Hematopoietic multipotent progenitor cell (in vitro differentiated cells): ENCODE measurements at places on chromosomes 13 and 19.

DNA sequence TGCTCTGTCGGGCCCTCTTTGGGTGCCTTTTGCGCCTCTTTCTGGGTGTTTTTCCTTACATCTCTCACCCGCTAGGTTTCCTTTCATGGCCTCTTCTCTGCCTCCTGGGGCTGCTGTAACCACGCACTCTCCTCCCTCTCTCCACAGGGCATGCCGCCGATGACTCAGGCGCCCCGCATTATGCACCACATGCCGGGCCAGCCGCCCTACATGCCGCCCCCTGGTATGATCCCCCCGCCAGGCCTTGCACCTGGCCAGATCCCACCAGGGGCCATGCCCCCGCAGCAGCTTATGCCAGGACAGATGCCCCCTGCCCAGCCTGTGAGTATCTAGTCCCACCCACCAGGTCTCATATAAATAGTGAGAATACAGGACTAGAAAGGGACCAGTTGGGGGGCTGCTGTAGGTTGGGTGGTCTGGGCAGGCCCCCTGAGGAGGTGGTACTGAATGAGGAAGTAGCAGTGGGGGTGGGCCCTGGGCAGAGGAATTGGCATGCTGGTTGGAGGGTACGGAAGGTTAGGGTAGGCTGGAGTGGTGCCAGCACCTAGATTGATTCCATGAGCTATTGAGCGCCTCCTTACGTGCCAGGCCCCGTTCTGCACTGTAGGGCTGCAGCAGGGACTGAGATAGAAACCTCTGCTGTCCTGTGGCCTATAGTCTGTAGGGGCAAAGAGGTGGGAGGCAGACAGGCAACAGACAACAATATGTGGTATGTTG lies 11.9 kb downstream of the SNRPA start:
- DNase-seq, result no peak

GRCh38 chr13:20294497-20294896 lies 62.4 kb upstream of the GJB6 start:
- DNase-seq, result no peak

- peak; percentile 49 for DNase-seq
These were observed 379.3 kb upstream of the SGCG start for GRCh38 chr13:22801402-22802003.

DNA sequence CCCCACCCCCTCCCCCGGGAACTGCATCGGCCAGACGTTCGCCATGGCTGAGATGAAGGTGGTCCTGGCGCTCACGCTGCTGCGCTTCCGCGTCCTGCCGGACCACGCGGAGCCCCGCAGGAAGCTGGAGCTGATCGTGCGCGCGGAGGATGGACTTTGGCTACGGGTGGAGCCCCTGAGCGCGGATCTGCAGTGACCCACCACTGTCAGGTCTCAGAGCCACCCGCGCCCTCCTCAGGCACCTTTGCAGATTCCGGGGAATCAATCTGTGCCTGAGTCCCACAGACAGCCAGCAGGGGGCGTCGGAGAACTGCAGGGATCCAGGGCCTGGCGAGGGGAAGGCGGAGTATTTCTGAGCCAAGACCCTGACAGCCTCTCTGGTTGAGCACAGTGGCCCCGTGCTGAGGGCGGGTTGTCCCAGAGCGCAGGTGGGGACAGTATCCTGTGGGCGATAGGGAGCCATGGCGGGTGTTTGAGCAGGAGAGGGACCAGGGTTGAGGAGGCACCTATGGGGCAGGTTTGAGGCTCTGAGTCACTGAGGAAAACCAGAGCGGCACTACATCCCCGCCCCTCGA lies 30.4 kb upstream of the CYP4F8 start:
- peak; percentile 74 for DNase-seq

GRCh38 chr13:79353693-79354092 lies 52.4 kb downstream of the RBM26 start:
- no peak for DNase-seq

- no peak for DNase-seq
These were observed 135.1 kb downstream of the SIPA1L3 start for GRCh38 chr19:38042132-38042531.

DNA sequence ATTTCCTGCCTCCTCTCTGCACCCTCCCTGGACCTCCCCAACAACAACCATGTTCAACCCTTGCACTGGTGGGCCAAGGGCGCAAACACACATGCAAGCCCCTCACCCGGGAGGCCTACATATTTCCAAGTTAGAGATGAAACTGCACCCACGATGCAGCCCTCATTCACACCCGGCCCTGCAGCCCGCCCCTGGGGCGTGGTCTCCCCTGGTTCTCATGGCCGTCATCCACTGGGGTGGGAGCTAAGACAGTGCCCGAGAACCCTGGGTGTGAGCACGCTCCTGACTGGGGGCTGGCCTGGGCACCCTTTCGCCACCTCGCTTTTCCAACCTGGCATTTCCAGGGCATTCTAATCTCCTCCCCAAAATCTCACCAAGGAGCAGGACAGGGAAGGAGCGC lies 7.0 kb upstream of the SLC7A10 start:
- DNase-seq, result no peak

DNA sequence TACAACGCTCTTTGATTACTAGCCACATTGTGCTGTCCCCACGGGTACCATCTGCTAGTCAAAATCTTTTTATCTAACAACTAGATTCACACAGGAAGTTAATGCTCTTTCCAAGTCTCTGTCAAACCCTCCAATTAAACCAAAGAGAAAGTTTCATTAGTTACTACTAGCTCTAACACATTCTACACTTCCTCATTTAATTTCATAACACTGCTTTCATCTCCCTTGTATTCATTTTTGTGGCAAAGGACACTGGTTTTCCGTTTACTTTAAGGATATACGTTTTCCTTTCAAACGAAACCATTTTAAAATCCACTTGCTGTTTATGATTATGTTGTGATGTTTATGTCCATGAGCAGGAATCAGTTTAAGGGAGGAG lies 5.3 kb downstream of the DYRK1B start:
- DNase-seq, result no peak

DNA sequence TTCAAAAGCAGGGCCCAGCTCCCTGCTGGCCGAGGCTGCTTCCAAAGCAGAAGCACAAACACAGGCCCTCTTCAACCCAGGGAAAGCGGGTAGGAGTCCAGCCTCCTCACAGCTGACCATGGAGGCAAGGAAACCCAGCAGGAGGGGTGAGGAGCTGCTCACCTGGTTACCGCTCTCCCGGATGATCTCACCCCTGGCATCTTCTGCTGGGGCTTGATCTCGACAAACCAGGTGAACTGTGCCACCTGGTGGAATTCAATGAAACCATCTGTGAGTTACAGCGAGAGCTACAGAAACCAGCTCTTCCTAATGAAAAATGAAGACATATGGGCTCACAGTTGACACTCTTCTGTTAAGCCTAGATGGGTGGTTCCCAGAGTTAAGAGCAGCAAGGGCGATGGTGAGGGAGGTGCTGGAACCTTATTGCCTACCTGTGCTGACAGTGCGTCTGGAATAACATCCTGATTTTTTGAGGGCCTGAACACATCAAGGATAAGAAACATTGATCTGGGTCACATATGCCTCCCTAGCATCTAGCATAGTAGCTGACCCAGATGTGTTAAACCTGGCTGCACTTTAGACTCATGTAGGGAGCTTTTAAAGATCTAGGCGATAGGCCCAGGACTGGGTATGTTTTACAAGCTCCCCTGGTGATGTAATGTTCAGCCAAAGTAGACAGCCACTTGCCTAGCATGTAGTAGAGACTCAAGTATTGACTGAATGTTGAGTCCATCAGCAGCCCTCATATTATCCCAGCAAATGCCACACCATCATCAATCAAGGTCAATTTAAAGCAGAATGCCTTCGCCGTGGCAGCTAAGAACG lies 6.1 kb downstream of the DHRS12 start:
- peak; percentile 75 for DNase-seq

GRCh38 chr19:2494447-2495129 lies 18.7 kb downstream of the GADD45B start:
- peak; percentile 39 for DNase-seq

DNA sequence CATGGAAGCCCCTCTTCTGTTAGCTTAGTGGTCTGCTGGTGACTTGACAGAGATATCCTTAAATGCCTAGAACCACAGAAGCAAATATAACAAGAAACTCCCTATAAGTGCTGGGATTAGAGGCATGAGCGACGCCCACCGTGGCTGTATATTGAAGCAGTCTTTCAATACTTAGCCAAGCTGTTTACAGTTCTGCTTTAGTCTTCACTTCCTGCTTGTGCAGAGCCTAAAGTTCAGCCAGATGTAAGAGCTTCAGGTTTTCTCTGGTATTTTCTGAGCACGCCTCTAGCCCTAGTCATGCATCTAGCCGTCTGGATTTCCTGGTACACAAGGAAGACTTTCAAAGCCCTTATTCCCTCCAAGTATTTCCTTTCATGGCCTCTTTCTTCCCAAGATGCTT lies 28.5 kb downstream of the TRPM4 start:
- no peak for DNase-seq

- DNase-seq, result no peak
These were observed 165.2 kb downstream of the GGACT start for GRCh38 chr13:100423375-100423774.

GRCh38 chr19:1765904-1766799 lies 12.8 kb downstream of the ONECUT3 start:
- no peak for DNase-seq

DNA sequence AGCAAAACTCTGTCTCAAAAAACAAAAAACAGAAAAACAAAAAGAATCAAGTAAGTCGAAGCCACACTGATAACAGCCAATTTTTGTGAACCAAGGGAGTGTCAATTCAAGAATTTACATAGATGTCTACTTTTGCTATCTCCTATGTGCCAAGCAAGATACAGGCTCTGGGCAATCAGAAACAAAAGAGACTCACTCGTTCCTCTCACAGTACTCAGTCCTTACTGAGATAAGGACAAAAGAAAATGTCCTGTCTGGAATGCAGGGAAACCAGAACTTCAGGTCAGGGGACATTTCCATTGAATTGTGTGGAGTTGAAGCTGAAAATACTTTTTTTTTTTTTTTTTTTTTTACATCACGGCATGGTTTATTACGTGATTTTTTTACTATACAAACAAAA lies 53.0 kb downstream of the NLRP12 start:
- no peak for DNase-seq

GRCh38 chr19:2157452-2157851 lies 6.1 kb upstream of the AP3D1 start:
- DNase-seq, result no peak

GRCh38 chr19:12800466-12800770 lies 1.2 kb downstream of the PRDX2 start:
- no peak for DNase-seq

GRCh38 chr13:23623394-23623793 lies 53.2 kb downstream of the TNFRSF19 start:
- DNase-seq, result no peak

- no peak for DNase-seq
These were observed 20.6 kb downstream of the PPP1R37 start for GRCh38 chr19:45113628-45114027.

- DNase-seq, result no peak
These were observed 36.4 kb downstream of the PSG11 start for GRCh38 chr19:42989851-42990250.

DNA sequence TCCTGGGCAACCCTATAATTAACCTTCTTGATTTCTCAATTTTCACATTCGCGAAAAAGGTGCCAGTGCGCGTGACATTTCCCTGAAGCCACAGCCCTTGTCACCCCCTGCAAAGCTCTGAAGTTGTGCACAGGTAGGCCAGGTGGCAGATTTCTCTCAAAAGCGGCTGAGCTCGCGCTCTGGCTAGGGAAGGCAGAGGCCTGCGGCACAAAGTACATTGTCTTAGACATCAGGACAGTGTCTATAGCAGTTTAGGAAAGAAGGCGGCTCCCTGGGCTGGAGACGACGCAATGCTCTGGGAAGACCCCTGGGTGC lies 42.9 kb upstream of the ZNF14 start:
- DNase-seq, result no peak

DNA sequence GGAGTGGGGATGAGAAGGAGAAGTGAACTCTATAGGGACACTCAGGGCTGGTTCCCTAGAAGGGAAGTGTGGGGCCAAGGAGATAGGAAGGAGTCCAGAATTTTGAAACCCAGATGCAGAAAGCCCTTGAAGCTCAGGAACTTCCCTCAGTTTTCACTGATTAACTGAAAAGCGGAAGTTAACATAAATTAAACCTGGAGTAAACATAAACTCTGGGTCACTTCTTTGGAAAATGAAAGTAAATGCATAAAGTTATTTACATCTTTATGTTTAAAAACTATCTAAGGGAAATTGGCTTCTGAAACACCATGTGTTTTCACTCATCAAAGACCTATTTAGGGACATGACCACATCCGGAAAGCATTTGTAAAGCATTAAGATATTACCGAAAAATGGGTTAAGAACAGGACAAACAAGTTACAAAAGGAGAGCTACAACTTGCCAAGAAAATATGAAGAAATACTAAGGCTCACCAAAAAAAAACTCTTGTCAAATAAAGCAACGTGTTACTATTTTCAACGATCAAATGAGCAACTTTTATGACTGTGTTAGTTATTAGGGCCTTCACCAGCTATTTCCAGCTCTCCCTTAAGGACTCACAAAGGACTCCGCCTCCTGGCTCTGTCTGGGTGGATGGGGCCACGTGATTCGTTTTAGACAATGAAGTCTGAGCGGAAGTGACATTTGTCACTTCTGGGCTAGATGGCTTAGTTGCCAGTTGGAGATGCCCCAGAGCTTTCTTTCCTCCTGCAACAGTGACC lies 439.1 kb upstream of the ZNF507 start:
- DNase-seq, result peak; percentile 46

DNA sequence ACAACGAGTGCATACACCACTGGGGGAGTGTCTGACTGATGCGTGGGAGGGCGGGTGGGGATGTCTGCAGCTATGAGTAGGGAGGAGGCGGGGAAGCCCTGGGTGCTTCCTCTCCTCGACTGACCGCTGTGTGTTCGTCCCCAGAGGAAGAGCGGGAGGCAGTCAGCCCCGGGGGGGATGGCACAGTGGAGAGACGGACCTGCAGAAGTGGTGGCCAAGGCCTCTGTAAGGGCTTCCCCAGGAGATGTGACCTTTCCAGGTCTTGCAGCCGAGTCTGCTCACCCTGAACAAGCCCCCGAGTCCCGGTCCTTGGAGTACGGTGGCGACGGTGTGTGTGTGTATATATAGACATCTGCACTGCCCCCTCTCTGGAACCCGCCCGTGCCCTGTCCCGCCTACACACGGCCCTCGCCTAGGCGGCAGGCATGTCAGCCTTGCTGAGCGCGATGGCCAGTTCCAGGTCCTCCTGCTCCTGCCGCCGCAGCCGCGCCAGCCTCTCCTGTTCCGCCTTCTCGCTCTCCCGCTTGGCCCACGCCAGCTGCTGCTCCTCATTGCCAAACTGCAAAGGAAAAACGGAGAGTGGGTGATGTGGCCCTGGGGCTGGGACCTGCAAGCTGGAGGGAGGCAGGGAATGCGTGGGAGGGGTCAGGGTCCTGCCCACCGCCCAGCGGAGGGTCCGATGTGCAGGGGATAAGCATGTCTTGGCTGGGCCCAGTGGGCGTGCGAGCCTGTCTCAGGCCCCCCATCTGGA lies 30.8 kb downstream of the KLF2 start:
- no peak for DNase-seq

GRCh38 chr13:22027566-22027965 lies 356.7 kb downstream of the FGF9 start:
- DNase-seq, result no peak

GRCh38 chr13:28630869-28631268 lies 28.1 kb upstream of the POMP start:
- DNase-seq, result no peak
